ENCODE measurements at places on chromosomes 5 and 9.

- DNase-seq, result no peak
These were observed 503.4 kb downstream of the NFIB start for GRCh38 chr9:13810510-13810909.

DNA sequence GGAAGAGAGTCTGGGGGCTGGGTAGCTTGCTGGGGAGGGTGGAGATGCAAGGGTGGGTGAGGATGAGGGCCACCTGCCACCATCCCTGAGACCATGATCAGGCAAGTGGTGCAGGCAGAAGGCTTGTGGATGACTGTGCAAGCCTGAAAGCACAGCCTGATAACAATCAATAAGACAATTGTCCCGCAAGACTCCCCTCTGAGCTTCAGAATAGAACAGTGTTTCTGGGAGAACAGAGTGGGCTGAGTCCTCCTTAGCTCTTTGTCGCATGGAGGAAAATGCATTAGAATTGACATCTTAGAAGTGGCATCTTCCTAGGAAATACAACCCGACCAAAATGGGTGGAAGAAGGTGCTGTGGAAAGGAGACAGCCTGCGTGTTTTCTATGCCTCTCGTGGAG lies 6.6 kb downstream of the GADD45G start:
- no peak for DNase-seq

DNA sequence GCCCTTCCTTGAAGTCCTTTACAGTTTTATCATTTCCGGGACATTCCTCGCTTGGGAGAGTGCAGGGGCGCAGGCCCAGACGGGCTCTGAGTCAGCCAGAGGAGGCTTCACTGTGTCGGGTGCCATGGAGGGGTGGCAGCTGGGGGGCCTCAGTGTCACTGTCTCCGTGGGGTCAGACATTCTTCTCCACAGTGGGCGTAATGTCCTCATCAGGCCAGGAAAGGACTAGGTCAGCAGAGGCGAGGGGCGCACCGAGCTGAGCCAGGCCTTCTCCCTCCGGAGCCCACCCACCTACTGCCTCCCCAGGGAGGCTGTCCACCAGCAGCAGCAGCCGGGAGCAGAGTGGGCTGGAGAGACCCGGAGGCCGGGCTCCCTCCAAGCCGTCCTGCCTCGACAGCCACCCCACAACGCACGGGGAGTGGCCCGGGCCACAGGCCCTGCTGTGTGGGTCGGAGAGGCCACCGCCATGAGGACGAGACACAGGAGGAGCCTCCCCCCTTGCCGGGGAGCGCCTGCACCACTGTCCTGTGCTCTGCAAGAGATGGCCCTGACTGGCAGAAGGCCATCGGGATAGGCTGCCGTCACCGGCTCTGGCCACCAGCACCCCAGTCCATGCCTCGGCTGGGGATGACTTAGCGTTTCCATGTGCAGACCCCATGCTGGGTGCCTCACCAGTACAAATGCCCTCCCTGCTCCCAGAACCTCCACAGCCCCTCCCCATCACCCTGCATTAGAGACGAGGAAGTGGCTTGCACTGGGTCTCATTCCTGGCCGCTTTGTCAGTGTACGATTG lies 26.5 kb downstream of the SARDH start:
- DNase-seq, result no peak

GRCh38 chr9:69871118-69871834 lies 50.7 kb downstream of the CFAP95 start:
- DNase-seq, result no peak

- DNase-seq, result no peak
These were observed 101.0 kb downstream of the TLE1 start for GRCh38 chr9:81588148-81588871.

GRCh38 chr5:138654281-138654867 lies 79.2 kb upstream of the HSPA9 start:
- DNase-seq, result no peak

DNA sequence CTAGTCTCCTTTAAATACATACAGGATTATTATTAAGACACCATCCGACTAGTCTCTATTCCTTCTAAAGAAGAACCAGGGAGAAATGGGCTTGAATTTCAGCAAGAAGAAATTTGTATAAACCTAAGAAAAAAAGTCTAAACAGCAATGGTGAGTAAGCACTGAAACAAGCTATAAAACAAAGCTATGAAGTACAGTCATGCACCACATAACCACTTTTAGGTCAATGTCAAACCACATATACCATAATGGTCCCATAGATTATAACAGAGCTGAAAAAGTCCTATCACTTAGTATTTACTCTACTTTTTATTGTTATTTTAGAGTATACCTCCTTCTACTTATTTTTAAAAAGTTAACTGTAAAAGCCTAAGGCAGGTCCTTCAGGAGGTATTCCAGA lies 102.0 kb upstream of the NFIB start:
- DNase-seq, result no peak

GRCh38 chr5:42005561-42006153 lies 80.6 kb downstream of the FBXO4 start:
- DNase-seq, result no peak

GRCh38 chr5:133367071-133367786 lies 245.1 kb downstream of the FSTL4 start:
- DNase-seq, result no peak

DNA sequence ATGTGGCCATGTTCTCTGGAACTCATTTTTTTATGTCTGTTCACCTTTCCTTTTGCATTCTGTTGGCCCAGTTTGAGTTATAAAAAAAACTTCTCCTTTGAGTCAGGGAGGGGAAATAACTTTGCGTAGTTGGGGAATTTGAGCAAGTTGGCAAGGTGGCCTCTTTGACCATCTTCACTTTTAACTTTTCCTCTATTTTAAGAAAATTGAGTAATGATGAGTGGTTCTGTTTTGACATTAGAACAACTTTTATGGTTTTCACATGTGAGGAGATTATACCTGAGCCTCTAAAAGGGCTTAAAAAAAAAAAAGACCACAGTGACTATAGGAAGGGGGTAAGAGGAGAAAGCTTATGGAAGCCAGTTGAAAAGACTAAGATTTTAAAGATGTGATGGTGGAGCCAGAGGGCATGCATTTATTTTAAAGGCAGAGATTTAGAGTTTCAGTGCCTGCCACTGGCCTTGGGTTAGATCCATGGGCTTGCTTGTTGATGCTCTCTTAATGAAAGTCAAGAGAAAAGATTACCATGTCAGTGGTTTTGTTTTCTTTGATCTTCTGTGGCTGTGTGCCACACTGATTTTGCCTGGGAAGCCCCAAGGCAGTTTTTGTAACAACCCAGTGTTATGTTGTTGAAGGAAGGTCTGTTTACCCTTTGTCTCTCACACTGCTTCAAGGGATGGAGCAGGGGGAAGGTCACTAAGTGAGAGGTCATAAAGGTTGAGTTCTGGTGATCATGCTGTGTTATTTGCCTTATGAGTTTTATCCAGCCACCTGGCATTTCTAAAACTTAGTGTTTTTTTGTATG lies 219.7 kb upstream of the CD180 start:
- DNase-seq, result no peak

GRCh38 chr5:164435576-164435975 lies 930.2 kb downstream of the MAT2B start:
- no peak for DNase-seq

DNA sequence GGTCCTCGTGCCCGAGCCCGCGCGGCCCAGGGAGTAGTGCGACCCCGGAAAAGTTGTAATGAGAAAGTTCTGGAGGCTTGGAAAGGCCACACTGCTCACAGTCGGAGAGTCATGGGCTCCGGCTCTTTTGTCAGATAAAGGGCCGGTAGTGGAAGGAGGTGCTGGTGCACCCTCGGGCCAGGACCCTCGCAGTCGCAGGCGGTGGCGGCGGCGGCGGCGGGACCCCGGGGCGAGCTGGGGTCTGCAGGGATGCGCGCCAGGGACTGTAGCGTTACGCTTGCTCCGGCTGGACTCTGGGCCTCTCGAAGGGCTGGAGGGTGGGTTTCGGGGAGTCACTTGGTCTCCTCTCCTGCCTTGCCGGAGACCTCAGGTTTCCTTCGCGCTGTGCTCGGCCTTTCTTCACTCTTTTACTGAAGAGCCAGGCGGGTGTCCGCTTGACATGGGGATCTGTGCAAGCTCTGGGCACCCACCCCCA lies 1.5 kb downstream of the RORB start:
- DNase-seq, result no peak

DNA sequence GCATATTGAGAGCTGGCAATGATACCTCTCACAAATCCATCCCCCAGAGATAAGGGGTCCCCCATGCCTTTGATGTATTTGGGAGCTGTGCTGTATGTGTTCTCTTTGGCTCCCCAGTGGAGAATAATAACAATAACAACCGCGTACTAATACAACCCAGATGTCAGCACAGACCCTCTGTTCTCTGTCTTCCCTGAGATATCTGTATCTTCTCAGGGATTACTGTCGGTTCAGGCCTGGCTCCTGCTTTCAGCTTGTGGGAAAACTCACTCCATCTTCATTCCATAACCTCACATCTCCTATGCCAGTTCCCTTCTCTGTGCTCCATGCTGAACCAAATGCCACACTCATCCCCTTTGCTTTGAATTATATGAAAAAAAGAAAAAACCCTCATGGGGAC lies 76.2 kb downstream of the TMC1 start:
- DNase-seq, result no peak

DNA sequence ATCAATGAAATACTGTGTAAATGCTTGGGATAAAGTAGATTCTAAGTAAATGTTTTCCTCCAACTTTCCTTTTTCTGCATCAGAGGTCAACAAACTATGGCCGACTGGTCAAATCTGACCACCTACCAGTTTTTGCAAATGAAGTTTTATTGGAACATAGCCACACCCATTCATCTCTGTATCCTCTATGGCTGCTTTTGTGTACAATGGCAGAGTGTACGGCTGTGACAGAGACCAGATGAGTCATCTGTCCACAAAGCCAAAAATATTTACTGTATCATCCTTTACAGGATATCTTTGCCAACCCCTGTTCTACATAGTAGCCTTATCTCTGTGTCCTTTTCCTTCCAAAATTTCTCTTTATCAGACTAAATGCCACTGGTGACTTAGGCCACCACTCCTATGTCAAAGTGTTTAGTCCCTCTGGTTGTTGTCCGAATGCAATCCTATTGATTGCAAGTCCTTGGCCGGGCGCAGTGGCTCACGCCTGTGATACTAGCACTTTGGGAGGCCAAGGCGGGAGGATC lies 218.4 kb upstream of the KLF4 start:
- no peak for DNase-seq

GRCh38 chr5:173973616-173973969 lies 15.4 kb upstream of the C5orf47 start:
- DNase-seq, result no peak

DNA sequence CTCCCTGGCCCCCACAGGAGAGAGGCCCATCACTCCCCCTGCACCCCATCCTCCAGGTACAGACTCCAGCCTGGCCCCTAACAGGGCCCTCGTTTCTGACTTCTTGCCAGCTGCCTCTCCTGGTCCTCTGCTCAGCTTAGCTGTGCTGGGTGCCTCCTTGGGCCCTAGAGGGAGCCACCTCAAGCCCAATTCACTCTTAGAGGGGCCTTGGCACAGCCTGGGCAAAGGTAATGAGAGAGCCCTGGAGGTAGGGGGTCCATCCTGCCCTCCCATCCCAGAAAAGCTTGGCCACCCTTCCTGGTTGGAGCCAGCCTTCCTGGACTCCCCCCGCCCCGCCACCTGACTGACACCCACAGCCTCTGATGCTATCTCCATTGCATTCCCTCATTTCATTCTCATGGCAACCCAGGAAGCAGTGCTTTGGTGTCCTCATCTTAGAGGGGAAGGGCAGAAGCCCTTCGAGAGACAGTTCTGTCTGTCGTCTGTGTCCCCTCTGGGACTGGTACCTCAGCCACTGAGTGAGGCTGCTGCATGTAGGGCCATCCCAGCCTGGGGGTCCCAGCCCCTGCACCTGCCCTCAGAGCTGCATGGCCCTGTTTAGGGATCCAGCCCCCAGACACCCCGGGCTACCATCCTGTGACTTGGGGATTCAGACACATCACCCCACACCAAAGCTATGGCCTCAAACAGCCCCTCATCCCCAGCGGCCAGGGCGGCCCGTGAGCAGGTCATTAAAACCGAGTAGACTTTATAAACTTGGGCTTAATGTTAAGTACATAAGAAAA lies 95.5 kb downstream of the BARX1 start:
- DNase-seq, result no peak

GRCh38 chr5:5481633-5482032 lies 59.2 kb downstream of the ICE1 start:
- DNase-seq, result no peak

GRCh38 chr9:35839926-35840325 lies 10.9 kb downstream of the TMEM8B start:
- DNase-seq, result no peak

DNA sequence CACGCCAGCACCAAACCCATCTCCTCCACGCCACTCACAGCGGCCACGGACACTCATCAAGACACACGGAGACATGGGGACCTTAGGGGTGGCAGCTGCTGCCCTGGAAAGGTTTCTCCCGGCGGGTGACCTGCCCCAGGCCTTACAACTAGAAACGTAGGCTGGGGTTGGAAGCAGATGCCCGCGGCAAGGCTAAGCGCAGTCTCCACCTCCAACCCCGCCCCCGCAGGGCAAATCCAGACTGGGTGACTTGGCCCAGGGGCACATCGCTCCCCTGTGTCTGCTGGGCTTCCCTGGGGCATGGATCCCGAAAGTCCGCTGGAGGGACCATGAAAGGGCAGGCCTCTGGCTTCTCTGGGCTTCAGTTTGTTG lies 12.0 kb upstream of the ASS1 start:
- DNase-seq, result no peak

GRCh38 chr5:18078157-18078556 lies 443.9 kb downstream of the TAF11L14 start:
- no peak for DNase-seq

DNA sequence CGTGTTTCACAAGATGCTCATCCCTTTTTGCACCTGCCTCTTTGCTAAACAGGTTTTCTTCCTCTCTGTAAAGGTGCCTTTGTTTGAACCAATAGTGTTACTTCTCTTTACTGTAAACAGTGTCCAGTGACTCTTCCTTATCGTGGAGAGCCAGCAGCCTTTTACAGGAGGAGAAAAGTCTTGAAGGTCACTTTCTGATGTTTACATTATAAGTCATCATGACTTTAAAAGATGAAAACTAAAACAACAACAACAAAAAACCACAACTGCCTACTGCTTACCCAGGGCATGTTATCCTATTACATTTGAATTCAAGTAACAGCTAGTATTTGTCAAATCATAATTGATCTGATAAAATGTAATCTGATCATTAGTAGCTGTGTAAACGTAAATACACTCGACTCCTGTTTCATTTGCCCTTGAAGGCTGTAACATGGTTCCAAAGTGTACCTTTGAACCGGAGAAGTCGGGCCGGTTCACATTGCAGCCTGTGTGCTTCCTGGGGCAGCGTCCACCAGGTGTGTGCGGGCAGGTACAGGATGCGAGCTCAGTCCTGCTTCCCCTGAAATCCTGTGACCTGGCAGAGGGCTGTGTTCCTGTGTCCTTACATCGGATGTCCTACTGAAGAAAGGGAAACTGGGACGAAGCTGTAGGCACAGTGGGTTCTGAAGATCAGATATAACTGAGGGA lies 118.1 kb downstream of the C9orf152 start:
- no peak for DNase-seq

GRCh38 chr9:106962615-106963363 lies 99.8 kb downstream of the ZNF462 start:
- peak; percentile 73 for DNase-seq

DNA sequence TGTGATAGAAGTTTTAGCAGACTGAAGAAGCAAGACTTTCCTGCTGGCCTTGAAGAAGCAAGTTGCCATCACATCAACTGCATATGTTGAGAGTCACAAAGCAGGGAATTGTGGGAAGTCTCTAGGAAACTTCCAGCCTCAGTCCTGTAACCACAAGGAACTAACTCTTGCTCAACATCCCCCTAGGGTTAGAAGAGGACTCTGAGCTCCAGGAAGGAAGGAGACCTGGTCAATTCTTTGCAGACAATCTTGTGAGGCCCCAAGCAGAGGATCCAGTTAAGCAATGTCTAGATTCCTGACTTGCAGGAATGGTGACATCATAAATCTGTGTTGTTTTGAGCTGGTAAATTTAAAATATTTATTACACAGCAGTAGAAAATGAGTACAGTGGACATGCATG lies 18.6 kb upstream of the ZNF366 start:
- no peak for DNase-seq
